ENCODE measurements at places on chromosomes 2 and 18.

DNA sequence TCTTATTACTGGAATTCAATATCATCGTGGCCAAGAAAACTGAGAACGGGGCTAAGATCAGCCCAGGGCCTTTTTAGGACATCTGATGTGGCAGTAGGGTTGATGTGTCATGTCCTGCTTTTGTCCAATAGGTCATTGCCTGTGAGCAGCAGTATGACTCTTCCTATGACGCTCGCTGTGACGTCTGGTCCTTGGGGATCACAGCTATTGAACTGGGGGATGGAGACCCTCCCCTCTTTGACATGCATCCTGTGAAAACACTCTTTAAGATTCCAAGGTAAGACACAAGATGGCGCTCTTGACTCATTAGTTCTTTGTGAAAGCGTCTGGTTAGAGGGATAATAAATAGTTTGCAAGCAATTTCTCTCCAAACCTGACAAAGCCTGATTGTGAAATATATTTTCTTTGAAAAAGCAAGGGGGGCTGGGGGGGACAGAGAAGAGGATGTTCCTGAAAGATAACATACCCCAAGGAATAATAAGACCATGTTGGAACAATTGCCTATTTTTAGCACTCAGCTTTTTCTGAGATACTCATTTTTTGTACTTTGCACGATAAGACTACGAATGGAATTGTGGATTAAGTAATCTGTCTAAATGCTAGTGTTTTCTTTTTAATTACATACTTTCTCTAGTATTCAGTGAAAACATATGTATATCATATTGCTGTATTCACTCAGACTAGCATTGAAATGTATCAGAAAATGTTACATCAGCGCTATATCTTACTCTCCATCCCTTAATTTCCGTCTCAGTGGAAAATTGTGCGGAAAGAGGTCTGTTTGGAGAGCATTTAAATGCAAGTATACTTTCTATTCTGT is 58.1 kb downstream of the MYO3B start:
- peak; percentile 18 for DNase-seq

GRCh38 chr2:105917226-105917625 is 172.5 kb downstream of the NCK2 start:
- DNase-seq, result no peak

- no peak for DNase-seq
These were observed 63.2 kb upstream of the RFX8 start for GRCh38 chr2:101538076-101538475.

- DNase-seq, result no peak
These were observed 28.0 kb downstream of the RNF144A start for GRCh38 chr2:6945087-6945813.

GRCh38 chr18:63062246-63062645 is 257.3 kb downstream of the BCL2 start:
- peak; percentile 11 for DNase-seq

GRCh38 chr2:128500138-128500800 is 181.6 kb upstream of the HS6ST1 start:
- DNase-seq, result no peak

DNA sequence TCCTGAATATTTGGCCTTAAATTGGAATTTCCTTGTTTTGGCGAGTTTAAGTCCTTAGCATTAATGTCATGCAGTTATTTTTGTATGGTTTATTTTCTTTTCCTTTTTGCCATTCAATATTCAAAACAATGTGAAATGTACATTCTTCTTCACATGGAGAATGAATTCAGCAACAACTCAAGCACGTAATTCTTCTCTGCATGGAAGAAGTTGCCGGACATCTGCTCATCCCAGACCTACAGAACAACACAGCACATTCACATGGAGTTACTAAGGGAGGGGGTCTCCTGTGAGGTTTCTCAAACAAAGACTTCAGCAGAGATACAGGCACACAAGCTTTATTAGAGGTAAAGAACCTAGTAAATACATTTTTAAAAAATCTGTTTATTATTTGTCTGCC is 236.8 kb downstream of the SATB2 start:
- DNase-seq, result no peak

DNA sequence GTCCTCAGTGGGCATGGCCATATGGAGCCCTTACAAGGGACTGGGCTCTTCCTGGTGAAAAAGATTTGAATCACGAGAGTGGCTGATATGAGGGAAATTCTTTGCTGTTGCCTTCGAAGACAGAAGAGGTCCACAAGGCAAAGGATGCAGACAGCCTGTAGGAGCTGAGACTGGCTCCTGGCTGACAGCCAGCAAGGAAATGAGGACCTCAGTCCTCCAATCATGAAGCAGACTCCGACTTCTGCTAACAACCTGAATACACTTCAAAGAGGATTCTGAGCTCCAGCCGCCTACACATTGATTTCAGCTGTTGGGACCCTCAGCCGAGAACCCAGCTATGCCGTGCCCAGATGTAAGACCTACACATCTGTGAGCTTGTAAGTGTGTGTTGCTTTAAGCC is 3.0 kb upstream of the ST8SIA5 start:
- DNase-seq, result no peak

GRCh38 chr2:223956300-223956699 is 963 bp upstream of the MRPL44 start:
- DNase-seq, result no peak

DNA sequence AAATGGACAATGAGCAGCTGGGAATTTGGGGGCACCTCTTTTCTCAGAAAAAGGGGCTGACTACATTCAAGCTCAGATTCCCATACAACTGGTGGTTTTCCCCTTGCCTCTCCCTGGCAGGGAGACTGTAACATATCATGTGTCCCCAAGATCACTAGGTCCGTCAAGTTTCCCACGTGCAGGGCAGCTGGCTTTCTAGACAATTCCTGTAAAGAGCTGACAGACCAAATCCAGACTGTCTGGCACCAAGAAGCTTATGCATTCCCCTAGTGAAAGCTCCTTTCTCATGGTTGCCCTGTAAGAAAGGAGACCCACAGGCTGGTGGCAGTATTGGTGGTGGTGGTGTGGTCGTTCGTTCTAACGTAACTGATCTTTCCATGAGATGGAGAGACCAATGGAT is 48.8 kb downstream of the THUMPD2 start:
- DNase-seq, result no peak

DNA sequence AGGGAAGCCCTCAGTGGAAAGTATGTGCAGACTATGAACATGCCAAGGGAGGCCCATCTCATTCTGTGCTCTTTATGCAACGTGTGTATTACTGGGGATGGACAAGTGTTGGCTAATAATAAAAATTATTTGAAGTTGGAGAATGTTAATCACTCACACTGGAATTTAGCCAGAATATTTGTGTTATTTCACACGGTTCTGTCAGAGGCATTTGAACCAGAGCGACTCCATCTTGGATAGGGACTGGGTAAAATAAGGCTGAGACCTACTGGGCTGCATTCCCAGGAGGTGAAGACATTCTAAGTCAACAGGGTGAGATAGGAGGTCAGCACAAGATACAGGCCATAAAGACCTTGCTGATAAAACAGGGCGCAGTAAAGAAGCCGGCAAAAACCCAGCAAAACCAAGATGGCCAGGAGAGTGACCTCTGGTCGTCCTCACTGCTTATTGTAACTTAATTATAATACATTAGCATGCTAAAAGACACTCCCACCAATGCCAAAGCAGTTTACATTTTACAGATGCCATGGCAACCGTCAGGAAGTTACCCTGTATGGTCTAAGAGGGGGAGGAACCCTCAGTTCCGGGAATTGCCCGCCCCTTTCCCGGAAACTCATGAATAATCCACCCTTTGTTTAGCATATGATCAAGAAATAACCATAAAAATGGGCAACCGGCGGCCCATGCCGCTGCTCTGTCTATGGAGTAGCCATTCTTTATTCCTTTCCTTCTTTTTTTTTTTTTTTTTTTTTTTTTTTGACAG is 2.6 kb upstream of the FZD5 start:
- no peak for DNase-seq

DNA sequence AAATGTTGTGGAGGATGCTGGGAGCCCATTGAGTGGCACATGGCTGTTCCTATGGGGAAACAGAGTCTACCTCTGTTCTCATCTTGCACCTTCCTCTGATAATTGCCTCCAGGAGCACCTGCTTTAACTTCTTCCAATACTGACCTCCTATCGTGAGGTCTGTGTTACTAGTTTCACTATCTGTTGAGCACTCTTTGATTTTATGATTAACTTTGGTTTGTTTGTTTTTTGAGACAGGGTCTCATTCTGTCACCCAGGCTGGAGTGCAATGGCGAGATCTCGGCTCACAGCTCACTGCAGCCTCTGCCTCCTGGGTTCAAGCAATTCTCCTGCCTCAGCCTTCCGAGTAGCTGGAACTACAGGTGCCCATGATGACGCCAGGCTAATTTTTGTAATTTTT is 12.1 kb upstream of the RFX8 start:
- DNase-seq, result no peak

- no peak for DNase-seq
These were observed 129.2 kb downstream of the PLA2R1 start for GRCh38 chr2:159933040-159933726.

DNA sequence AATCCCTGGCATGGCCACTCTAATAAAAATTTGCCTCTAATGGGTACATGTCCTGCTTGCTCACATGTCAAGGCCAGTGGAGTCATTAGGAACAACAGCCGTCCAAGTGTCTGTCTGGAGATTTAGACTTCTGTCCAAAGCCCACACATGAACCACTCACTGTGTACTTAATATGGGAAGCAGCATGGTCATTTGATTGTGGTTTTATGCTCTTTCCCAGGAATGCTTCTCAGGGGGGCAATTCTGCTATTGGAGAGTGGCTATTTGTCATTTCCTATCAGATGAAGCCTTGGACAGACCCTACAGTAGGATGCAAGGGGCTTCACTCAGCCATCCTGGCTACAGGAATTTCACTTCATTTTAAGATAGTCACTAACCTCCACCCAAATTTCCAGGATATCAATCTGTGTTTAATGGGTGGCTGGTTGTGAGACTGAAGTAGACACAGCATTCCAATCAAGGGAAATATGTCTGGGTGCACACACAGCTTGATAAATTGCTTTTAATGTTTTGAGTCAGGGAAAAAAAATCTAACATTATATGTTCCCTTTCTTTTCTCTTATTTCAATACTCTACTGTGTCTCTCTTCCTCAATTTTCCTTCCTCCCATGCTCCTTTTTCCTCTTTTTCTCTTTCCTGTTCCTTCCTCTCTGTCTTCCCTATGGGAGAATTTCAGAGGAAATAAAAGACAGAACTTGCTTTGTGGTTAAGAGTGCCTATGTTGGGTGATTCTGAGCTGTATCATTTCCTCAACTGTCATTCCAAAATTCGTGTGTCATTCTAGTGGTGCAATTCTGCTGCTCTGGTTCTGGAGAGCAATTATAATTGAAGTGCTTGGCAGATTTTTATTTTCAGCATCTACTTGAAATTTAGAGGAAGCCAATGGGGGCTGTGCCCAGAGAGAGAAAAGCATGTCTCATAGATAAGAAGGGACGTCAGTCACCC is 320.1 kb downstream of the OSR1 start:
- DNase-seq, result peak; percentile 84

DNA sequence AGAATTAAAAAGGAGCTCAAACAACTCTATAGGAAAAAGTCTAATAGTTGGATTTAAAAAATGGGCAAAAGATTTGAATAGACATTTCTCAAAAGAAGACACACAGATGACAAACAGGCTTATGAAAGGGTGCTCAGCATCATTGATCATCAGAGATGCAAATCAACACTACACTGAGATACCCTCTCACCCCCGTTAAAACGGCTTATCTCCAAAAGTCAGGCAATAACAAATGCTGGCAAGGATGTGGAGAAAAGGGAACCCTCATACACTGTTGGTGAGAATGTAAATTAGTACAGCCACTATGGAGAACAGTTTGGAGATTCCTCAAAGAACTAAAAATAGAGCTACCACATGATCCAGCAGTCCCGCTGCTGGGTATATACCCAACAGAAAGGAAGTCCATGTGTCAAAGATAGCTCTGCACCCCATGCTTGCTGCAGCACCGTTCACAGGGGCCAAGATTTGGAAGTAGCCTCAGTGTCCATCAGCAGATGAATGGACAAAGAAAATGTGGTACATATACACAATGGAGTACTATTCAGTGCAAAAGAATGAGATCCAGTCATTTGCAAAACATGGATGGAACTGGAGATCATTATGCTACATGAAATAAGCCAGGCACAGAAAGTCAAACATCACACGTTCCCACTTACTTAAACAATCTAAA is 46.7 kb upstream of the B3GNT7 start:
- no peak for DNase-seq

GRCh38 chr2:33784488-33784887 is 185.4 kb upstream of the FAM98A start:
- DNase-seq, result no peak

- DNase-seq, result no peak
These were observed 270.2 kb downstream of the GBX2 start for GRCh38 chr2:235897992-235898391.

- peak; percentile 65 for DNase-seq
These were observed 167.9 kb upstream of the NXPH2 start for GRCh38 chr2:138948070-138948539.

DNA sequence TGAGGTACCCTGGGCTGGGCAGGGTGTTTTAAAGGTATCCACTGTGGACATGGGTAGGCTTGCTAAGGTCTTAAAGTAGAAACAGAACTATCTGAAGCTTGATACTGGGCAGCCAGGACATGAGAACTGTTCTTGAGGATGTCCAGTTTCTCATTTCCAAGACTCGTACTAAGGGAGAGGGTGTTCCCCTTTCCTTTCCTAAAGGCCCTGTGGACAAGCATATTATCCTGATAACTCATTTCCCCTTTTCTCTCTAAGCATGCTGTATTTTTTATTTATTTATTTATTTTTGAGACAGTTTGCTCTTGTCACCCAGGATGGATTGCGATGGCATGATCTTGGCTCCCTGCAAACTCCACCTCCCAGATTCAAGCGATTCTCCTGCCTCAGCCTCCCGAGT is 273.6 kb downstream of the PRKCE start:
- DNase-seq, result no peak

DNA sequence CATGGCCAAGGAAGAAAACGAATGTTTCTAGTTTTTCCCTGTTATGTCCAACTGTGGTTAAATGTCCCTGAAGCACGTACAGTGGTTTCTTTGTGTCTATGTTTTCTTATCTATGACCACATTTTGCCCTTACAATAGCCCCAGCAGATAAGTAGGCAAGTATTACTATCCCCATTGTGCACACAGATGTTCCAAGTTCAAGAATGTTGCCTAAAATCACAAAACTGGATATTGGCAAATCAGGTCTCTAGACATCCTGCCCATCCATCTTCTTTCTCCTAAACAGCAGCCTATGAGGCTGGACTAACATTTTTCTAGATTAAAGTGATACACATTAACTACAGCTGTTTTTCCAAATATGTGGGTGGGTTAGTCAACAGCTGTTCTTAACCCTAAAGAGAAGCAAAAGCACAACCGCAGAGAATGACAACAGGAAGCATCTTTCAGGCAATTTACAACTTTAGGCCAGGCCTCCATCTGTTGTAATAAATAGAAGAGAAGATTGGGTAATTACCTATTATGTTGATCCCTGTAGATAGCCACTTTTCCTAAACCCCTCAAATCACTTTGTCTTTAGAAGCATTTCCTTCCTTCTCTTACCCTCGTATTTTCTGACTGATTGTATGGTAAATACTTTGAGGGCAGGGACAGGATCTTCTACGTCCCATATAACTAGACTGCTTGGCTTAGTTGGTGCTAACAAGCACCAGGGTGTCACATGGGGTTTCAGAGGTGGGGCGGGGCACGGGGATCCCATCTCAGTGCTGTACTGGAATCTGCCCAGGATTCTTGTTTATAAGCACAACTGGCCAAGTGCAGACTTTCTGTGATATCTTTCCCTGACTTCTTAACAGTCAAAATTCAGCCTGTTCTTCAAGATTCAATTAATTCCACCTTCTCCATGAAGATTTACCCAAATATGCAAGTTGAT is 132.1 kb upstream of the SETBP1 start:
- peak; percentile 71 for DNase-seq
